Activated naive CD4-positive, alpha-beta T cell treated with anti-CD3 and anti-CD28 coated beads, Interleukin-2, amount 10 ng/mL, durations not matched to agents 5 hours and 36 hours (primary cell): ENCODE measurements at places on chromosomes 5 and 9. TPM values are rescaled to one million over a fixed set of nuclear protein-coding genes. Genes with fewer than 3 reads are reported as not detected.

The PPP3R2 gene
- total RNA-seq: not detected

The MYMK gene
- not detected for total RNA-seq

The SLC34A3 gene
- total RNA-seq: not detected

The ARL14EPL gene
- not detected for total RNA-seq

The CTSV gene
- 0.67 TPM for total RNA-seq

The JADE2 gene
- total RNA-seq: 82.0 TPM
